ENCODE measurements at places on chromosomes 4 and X.

DNA sequence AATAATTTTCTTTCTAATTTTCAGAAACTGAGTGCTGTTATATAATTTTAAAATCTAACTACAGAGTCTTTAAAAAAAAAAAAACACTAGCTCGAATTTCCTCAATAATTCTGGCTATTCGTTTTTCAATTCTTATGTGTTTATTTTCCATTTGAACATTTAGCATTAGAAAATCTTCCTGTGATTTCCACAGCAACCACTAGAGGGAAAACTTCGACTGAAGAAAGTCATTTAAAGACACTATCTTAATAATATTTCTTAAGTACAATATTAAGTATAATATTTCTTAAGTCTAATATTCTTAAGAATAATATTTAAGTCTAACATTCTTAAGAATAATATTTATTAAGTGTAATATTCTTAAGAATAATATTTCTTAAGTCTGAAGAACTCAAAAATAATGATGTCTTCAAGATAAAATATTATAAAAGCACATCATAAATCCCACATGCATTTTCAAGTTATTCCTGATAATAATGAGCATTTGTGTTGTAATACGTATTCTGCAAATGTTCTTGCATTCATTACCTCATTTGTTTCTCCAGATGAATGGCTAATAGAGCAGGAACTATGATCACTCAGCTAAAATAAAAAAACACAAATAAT, 118.4 kb upstream of the WDR17 start:
- peak; percentile 59 for DNase-seq

DNA sequence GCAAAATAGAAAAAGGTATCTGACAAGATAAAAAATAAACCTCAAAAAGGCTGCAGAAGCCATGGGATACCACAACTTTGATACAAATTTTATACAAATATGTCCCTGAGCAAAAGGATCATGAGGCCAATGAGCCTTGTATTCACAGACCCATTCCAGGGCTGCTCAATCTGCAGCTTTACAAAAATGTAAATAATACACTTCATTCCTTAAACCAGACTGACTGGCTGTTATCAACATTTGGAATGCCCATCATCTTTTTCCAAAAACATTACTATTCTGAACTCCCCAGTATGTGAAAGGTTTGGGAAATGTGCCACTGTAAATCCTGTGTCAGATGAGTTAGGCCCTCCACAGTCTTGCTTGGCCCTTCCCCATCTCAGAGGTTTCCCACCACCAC, 25.5 kb downstream of the SCARB2 start:
- DNase-seq, result no peak

DNA sequence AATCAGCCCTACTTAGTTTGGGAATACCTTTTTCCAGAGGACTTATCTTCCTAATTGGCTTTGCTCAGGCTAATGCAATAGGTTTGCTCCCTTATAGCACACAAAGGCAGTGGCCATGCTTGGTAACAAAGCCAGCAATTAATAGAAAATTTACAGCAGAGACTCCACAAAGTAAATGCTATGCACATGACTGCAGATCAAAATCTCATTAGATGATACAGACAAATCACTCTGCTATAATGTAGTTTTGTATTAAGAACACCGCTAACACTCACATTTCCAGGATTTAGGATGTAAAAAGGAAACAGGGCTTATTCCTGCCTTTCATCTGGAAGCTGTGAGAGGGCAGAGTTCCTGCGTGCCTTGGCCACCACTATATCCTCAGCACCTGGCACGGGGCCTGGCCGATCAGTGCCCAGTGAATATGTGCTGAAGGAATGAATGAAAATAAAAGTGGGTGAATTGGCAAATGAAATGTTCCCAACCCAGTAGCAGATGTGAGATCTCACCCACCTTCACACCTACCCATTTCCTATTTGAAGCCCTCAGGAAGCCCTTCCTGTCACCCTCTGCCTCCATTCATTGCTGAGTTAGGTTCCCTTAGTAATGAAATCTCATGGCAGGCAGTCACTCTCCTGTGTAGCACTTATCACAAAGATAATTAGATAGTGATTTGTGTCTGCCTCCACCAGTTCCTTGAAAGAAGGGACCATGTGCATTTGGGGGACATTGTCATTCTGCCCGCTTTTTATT, 5.1 kb downstream of the SEPTIN6 start:
- no peak for DNase-seq

DNA sequence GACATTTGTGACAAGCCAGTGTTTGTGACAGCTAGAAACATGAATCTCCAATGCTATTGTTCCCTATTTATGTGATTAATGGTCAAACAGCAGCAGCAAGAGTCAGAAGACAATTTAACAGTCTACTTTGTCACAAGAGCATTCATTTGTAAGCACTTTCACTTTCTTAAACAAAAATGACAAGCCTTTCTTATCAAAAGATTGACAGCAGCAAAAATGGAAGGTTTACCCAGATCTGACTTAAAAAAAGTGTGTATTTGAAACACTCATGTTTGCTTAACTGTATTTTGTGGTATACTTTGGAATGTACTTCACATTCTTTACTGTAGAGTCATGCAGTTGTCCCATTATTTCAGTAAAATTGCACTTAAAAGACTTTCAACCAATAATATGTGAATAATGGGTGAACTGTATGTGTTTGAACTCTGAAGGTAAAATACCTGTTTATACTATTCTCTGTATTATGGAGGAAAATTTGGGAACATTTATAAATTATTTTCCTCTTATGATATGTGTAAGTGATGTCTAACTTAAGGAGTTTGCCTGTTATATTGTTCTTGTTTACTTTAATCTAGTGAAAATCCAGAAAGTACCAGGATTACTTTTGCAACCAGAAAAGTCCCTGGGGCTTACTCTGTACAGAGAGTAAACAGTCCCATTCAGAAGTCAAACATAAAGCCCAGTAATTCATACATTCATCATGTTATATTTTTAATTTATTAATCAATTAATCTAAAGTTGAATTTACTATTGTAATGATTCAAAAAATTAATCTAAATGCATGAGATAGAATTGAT, 314.9 kb upstream of the TRAM1L1 start:
- no peak for DNase-seq

Data from hematopoietic multipotent progenitor cell treated with erythropoietin and hydrocortisone succinate and interleukin-3 and kit ligand, for 6 days (in vitro differentiated cells).